Lower lobe of right lung (tissue), 2 donors: ENCODE measurements at places on chromosomes 7 and 10. TPM values are rescaled to one million over a fixed set of nuclear protein-coding genes. Genes with fewer than 3 reads are reported as not detected.
A peak's percentile ranks its signal among the peaks of the same experiment; 100 is the strongest.

GRCh38 chr7:107014387-107015023 is 30.0 kb upstream of the PRKAR2B start:
- DNase-seq, result no peak

- peak; percentile 53 for DNase-seq
Observed at GRCh38 chr7:36746347-36746746, 22.1 kb upstream of the AOAH start.

The COPS6 gene
- total RNA-seq, result 70.6 TPM

GRCh38 chr10:60967260-60967659 is 23.3 kb upstream of the RHOBTB1 start:
- DNase-seq, result no peak

DNA sequence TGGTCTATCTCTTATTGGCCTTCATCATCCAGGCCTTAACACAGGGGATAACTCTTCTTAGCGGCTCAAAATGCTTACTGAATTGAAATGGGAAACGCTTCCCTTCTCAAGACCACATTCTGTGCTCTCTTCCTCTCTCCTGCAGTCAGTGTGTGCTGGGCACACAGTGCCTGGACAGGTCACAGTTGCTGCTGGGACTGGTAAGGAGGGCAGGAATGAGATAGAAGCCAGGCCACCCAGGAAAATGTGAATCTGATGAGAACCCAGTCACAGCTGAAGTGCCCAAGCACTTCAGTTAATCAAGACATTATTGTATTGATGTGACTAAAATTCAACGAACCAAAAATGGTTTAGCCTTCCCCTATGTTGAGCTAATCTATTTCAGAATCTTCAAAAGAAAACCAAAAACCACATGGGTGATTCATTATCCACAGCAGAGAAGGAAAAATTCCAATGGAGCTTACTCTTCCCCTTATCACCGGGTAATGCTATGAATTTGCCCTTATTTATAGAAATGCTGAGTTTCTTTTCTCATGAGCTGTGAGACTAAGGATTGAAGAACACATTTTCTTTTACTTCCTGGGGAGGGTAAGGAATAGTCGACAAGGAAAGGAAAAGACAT is 41.2 kb upstream of the PLPP4 start:
- no peak for DNase-seq

GRCh38 chr7:129150199-129150996 is 5.9 kb downstream of the TSPAN33 start:
- DNase-seq, result no peak

GRCh38 chr7:128951296-128951695 is 13.6 kb downstream of the IRF5 start:
- DNase-seq, result no peak

The CEP55 gene
- total RNA-seq, result 1.4 TPM

The TAS2R41 gene
- not detected for total RNA-seq

- no peak for DNase-seq
Observed at GRCh38 chr7:36967387-36967786, 243.1 kb upstream of the AOAH start.

GRCh38 chr7:47186316-47186715 is 395.6 kb downstream of the TNS3 start:
- no peak for DNase-seq

- DNase-seq, result peak; percentile 37
Observed at GRCh38 chr7:77330169-77330882, 85.8 kb downstream of the GSAP start.

The MACC1 gene
- 24.7 TPM for total RNA-seq

The GRID2IP gene
- total RNA-seq, result 0.41 TPM

GRCh38 chr7:127885843-127886242 is 145.4 kb downstream of the LRRC4 start:
- DNase-seq, result no peak

GRCh38 chr7:1086588-1087464 is 1.1 kb upstream of the GPER1 start:
- peak; percentile 80 for DNase-seq

DNA sequence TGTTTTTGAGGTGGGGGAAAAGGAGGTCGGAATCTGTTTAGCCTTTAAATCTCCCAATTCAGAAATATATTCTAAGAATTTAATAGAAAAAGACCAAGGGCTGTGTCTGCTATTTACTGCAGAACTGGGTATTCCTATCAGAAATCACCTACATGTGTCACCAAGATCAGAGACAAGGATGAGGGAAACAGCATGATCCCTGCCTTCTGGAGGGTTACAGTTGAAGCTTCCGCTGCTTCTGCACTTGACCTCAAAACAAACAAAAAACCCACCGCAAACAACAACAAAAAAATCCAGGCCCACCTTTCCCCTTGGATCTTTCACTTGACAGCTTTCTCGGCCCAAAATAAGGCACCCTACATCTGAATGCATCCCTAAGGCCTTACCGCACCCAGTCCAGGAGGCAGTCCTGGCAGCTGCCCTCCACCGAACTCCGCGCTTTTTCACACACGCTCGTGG is 750 bp upstream of the CDK14 start:
- DNase-seq, result no peak

GRCh38 chr10:61684894-61685507 is 22.3 kb downstream of the CABCOCO1 start:
- no peak for DNase-seq

DNA sequence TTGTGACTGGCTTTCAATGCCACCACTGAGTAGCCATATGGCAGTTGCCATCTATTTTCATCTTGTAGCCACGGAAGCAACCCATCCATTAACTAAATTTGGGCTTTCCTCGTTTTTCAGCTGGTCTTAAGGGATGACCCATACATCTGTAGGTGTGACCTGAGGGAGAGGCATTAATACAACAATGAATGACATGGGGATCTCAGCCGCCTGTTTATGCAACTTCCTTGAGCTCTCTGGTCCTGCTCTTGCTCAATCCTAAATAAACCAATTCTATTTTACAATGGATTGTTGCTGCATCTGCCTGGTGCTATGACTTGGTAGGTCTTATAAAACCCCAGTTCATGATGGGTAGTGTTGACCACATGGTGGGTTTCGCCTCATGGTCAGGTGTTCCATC is 21.9 kb upstream of the ADAM22 start:
- DNase-seq, result no peak

GRCh38 chr10:12214763-12215218 is 18.8 kb downstream of the CDC123 start:
- no peak for DNase-seq

GRCh38 chr10:129589546-129589945 is 122.5 kb downstream of the MGMT start:
- no peak for DNase-seq

The STEAP1 gene
- 8.2 TPM for total RNA-seq

The SLC26A5 gene
- 1.8 TPM for total RNA-seq

The PLEKHS1 gene
- total RNA-seq, result 7.0 TPM

The IGF2BP3 gene
- total RNA-seq, result 2.0 TPM

- DNase-seq, result no peak
Observed at GRCh38 chr7:85475071-85475470, 288.2 kb upstream of the SEMA3D start.

DNA sequence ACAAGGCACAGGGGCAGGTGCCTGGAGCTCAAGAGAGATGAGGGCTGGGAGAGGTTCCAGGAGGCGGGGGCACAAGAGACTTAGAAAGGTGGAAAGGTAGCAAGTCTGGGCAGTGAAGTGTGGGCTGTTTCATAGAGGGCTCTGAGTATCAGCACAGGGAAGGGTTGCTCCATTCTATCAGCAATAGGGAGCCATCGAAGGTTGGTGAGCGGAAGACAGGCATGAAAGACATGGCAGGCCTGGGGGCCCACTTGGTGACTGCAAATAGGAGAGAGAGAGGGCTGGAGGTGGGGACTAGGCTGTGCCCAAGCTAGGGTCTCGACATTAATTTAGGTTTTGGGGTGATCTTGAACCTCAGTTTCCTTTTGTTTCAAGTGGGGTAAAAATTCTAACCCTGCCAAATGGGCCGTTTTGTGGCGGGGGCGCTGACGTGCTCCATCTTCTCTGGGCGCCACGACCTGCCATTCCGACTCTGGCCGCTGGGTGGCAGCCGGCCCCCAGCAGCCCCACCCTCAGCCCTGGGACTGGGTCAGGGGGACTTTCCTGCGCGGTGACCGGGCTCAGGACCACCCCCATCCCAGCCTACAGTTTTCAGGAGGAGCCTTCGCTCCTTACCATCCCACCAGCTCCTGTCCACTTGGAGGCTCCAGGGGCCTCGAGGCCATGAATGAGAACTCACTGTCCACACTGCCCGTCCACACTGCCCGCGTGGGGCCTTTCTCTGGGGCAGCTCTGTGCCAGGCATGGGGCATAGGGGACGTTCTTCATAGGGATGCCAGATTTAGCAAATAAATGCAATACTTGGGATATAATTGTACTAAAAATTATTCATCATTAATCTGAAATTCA is 37.2 kb upstream of the PCBD1 start:
- peak; percentile 63 for DNase-seq

GRCh38 chr10:117007080-117007479 is 2.1 kb upstream of the SHTN1 start:
- no peak for DNase-seq

The LBX1 gene
- not detected for total RNA-seq

DNA sequence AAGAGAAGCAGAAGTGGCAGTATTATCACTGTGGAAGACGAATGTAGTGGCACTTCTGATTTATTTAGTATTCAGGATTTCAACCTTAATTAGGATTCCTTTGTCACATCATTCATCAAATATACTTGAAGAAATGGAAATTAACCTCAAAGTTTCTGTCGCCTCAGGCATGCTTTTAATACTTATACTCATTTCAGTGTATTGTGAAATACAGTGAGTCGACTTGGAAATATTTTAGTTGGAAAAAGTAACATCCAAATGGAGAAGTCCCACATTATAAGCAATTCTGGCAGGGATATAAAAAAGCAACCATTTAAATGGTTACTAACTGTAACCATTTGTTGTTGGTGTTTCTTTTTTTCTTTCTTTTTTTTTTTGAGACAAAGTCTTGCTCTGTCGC is 648.8 kb downstream of the ARL4A start:
- DNase-seq, result no peak

DNA sequence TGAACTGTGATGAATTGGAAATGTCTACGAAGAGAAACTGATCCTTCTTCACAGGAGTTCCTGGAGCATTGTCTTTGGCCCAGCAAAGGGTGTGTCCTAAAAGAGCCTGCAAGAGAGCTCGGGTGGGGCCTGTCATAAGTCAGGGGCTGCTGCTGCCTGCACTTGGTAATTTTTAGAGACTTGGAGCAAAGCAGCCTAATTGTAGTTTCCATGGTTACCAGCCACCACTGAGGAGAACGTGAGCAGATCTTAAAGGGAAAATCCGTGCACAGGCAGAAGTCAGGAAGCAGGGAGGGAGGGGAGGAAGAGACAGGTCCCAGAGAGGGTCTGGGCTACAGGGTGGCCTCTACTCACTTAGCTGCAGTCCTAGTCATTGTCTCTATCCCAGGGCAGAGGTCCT is 463.6 kb downstream of the PLXNA4 start:
- DNase-seq, result no peak

The AGBL3 gene
- 6.1 TPM for total RNA-seq

The EBLN1 gene
- total RNA-seq, result not detected

DNA sequence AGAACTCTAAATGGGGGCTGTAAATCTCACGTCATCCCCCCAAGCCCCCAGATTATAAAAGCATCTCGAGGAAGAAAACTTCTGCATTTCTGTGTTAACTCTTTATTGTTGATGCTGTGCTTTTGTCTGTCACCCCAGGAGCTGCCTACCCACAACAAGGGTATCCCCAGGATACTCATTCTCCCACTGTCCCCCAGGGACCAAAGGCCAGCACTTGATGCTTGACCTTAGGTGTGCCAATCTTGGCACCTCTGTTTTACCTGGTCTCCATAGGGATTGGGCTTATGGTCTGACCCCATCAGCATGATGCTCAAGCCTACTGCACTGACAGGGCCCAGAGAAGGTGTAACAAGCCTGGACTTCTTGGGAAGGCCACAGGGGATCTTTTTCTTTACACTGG is 225.9 kb upstream of the AGK start:
- DNase-seq, result no peak

DNA sequence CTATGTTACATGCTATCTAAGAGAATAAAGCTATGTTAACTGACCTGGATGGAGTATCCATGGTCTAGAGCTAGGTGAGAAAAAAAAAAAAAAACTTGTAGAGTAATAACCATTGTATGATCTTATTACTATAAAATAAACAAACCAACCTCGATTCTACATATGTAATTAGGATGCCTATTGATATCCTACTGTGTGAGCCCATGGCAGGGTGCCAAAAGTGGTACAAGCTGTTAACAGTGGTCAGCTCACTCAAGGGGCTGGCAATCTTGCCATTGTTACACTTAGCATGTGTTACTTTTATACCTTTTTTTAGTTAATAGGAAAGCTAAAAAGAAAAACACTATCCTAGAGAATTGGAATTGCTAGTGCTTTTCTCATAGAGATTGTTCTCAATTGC is 13.5 kb upstream of the IL6 start:
- no peak for DNase-seq

DNA sequence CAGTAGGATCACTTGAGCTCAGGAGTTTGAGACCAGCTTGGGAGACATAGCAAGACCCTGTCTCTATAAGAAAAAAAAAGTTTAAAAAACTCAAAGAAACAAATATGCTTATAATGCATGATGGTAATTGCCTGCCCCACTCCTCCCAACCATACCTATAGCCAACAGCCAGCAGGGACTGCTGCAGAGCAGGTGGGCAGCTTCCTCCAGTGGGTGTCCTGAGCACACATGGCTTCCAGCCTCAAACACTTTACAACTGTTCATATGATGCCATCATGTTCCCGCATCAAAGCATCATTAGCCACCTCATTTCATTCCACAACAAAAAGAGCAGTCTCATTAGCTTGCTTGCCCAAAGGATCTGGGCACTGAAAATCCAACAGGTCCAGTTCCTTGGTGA is 42.0 kb downstream of the ABLIM1 start:
- no peak for DNase-seq

DNA sequence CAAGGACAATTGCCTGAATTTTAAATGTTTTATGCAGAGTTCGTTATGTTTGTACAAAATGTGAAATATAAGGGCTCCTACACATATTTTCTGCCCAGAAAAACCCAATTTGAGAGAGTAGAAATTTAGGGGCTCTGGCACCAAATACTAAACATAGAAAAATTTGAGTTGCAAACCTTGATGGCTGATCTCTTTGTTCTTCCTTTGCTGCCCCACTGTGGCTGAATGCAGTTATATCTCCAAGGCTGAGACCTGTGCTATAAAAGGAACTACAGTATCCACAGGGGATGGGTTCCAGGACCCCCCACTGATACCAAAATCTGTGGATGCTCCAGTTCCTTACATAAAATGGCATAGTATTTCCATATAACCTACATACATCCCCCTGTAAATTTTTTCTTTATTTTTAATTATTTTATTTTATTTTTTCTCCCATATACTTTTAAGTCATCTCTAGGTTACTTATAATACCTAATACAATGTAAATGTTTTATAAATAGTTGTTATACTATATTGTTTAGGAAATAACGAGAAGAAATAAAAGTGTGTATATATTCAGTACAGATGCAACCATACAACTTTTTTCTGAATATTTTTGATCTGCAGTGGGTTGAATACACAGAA is 22.5 kb downstream of the CFAP43 start:
- no peak for DNase-seq

DNA sequence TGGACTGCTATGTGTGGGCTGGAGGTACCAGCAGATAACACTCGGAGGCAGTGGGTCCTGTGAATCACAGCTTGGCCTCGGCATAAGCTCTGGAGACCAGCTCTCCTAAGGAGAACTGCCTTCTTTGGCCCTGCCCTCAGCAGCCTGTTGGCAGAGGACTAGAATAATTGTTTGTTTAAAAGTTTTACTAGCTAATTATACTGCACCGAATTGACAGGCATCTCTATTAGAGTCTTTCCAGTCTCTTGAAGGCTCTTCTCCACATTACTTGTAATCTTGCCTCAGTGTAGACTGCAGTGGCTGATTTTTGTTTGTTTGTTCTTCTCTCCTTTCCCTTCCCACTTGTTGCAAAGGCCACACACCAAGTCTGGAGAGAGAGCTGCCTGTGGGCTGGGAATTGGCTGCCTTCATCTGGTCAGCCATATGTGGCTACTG is 183.2 kb downstream of the AUTS2 start:
- no peak for DNase-seq
